ENCODE measurements at places on chromosomes 7 and 10.

DNA sequence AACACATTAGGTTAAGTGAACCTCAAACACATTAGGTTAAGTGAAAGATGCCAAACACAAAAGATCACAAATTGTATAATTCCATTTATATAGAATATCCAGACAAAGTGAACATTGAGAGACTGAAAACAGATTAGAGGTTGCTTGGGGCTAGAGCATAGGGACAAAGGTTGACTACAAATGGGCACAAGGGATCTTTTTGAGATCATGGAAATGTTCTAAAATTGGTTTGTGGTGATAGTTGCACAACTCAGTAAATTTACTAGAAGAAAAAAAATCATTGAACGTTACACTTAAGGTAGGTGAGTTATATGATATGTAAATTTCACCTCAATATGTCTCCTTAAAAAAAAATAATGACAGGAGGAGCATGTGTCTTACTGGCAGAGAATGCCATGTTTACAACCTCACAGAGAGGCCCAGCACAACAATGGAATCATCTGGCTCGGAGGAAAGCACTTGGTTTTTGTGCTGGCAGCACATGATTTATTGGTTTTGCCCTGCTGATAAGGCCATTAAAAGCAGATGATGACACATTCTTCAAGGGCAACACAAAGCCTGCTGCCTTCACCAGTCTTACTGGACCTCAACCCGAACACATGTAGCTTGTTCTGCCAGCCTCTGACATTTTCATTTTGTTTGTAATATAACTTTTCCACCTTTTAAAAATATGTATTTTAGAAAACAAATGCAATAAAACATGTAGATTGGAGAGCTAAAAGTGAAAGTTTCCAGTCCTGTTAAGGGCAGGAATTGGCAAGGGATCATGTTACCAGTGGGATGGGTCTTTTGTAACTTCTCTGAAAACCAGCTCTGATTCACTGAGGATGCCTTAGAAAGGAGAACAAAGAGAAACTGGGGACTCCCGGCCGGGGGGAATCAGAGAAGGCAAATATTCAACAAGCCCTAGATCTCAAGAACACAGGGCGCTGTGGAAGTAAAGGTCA is 11.9 kb upstream of the LMOD2 start:
- no peak for DNase-seq

DNA sequence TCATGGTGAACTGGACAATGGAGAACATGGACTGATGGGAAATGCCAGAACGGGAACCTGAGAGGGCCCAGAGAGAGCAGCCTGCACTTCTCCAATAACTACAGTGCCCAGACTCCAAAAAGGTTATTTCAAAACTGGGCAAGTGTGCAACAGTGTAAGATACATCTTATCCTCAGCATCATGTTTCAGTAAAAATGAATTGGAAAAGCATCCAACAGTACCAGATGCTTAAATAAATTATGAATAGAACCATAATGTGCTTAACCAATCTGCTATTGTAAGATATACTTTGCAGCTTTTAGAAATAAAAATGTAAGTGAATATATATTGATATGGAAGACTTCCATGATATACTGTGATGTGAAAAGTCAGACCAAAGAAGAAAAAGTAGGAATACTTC is 303.3 kb downstream of the GRID1 start:
- DNase-seq: no peak

- no peak for DNase-seq
Measured at GRCh38 chr10:4046030-4046429, 261.0 kb upstream of the KLF6 start.

- DNase-seq: no peak
Measured at GRCh38 chr10:97481071-97481470, 17.2 kb downstream of the MMS19 start.

DNA sequence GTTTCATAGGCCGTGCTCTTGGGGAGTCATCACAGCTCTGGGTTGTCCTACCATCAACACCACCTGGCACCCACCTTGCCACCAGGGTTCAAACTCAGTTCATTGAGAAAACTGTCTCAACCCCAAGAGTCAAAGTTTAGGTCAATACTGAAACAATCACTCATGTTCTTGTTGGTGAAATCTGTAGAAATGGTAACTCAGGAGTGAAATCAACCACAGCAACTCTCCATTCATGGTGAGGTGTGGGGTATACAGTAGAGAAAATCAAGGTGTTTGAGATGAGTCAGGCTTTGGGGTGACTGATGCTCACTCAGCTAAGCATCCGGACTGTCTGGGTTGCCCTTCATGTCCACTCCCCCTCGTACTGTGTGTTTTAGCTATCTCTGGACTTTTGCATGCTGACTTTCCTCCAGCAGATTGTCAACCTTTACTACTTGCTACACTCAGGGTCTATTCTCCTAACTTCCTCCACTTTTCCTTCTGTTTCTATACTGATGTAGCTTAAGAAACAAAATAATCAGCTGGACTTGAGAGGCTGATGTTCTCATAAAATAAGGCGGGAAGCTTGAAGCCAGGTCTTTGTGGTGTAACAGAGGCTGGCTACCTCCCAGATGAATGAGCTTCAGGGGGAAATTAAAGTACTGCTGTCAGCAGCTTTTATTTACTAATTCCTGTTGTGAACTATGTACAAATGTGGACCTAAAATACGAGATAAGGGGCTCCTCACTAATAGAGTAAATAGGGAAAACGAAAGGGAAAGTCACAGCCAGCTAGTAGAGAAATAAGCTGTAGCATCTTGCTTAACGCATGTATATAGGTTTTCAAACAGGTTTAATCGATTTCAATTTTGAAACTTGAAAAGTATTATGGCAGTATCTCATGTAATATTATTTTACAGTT is 173.6 kb upstream of the AKR1E2 start:
- no peak for DNase-seq

DNA sequence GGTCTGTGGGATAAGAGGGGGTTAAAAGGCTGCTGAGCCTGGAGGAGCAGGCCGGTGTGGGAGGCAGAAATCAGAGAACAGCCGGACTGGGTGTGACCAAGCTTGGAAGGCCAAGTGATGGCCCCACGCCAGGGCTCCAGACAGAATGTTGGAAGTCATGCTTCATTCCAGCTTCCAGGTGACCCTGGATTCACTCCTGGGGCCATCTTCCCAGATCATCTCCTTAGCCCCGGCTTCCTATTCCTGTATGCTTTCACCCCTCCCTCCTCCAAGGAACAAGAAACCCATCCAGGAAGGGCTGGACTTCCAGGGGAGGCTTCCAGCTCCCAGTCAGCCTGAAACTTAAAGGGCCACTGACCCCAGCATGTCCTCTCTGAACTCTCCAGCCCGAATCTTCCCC is 1.0 kb downstream of the INMT start:
- no peak for DNase-seq

DNA sequence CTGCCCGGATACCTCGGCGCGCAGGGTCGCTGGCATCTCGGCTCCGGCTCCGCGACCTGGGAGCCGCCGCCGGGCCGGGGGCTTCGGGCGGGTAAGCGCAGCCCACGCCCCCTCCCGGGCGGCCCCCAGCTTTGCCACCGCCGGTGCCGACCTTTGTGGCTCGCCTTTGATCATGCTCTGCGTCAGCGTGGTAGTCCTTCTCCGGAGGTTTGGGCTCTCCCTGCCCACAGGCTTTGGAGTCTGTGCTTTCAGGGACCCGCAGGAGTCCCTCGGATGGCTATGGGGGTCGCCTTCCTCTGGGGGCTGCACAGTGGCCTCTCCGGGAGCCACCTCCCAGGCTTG is 7.3 kb downstream of the ATP6V1F start:
- DNase-seq: no peak

- DNase-seq: no peak
Measured at GRCh38 chr7:13448243-13448642, 541.2 kb downstream of the ETV1 start.

DNA sequence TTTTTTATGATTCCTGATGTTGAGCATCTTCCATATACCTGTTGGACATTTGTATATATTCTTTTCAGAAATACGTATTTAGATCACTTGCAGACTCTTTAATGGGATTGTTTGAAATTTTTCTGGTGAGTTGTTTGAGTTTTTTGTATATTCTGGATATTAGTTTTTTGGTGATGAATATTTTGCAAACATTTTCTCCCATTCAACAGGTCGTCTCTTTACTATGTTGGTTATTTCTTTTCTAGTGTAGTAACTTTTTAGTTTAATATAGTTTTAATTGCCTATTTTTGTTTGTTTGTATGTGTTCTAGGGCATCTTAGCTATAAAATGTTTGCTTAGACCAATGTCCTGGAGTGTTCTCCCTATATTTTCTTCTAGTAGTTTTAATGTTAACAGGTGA is 72.7 kb downstream of the ZWINT start:
- DNase-seq: no peak

DNA sequence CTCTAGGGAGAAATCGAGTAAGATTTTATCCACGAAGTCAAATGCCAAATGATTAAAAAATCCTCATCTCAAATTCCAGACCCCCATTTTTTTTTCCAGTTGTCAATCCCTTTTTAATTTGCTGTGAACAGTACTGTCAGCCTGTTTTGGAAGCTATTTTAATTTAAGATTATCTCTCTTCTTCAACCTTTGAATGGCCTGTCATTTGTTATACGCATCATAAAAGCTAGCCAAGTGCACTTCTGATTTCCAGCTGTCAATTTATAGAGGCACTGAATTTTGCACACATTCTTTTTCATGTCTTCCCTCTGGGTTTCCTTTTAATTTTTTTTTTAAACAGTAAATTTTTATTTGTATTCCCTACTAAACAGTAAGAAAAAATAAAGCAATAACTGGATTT is 336.4 kb upstream of the HGF start:
- DNase-seq: no peak

- no peak for DNase-seq
Measured at GRCh38 chr7:19024261-19024660, 93.2 kb downstream of the TWIST1 start.
